ENCODE measurements at places on chromosomes 5 and 9.

DNA sequence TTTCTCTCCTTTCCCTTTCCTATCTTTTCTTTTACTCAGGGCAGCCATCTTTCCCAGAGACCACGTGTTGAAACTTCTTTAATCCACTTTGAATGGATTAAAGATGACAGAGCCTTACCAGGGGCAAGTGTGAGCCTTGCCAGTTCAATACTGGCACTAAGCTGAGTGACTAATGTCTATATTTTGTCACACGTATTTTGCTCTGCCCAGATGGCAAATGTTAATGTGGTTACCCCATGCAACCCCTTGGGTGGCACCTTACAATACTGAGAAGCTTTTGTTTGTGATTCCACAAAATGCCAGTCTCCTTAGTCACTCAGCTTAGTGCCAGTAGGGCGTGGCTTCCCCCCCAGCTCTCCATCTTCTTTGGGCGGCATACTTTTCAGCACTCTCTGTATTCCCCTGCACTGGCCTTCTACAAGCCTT, 24.8 kb downstream of the ANXA1 start:
- no peak for ATAC-seq

DNA sequence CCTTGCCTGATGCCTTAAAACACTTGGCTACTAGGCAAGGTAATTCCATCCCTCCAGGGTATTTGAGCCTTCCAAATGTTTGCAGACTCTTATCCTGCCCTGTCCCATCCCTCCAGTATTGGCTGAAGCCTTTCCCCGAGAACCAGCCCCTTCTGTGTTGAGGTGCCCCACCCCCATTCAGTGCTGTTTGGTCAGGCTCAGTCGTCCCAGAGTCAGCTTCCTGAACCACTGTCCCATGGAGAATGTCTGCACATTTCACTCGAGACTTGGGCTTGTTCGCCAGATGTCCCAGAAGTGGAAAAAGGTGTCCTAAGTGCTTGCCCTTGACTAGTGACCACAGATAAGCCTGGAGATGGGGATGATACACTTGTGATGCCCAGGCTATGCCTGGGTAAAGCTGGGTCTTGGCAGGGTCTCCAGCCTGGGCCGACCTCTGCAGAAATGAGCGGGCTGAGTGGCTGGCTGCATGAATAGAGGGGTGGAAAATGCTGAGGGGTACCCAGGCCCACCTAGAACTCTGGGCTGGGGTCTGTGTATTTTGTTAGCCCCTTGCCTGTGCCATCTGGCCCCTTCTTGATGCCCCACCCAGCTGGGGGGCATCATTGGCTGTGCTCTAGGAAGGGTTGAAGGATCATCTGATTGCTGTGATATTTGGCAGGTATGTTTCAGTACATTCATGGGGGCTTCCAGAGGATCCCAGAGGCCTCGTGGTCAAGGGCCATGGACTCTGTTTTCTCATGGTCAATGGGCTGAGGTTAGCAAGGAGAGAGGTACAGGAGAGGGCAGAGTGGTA, 178.4 kb downstream of the MACROH2A1 start:
- no peak for ATAC-seq

DNA sequence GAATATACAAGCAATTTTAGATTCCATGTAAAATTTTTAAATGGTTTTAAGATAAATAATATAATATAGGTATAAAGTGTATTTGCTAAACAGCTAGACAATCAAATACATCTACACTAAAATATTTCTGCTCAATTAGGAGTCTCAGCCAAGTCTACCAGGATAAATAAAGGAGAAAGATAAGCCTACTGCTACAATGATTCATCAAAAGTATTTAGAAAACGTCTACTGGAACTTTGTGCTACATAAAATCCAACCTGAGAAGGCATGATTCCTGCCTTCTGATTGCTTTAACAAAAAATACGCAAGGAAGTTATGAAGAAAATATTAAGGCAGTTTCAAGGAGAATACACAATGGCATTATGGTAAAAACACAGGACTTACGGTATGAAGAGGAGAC, 570.6 kb downstream of the EFNA5 start:
- no peak for ATAC-seq

- peak; percentile 67 for ATAC-seq
Measured at GRCh38 chr5:59798862-59799667, 94.5 kb downstream of the PDE4D start.

GRCh38 chr5:41414598-41414997, 95.8 kb downstream of the PLCXD3 start:
- no peak for ATAC-seq

DNA sequence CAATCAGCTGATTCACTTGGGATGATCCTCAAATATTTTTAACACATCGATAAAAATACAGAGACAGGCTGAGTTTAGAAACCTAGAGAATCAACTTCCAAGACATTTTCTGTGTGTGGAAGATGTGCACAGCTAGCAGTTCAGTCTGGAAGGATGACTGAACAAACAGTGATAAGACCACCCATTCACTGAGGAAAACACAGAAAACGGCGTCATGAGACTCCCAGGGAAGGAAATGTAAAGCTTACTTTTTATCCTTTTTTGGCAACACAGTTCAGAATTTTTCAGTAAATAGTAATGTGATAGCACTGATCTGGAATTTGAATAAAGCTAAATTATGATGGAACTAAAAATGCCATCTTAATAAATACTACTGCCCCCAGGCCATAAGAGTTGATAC, 277.6 kb downstream of the SEMA5A start:
- no peak for ATAC-seq

DNA sequence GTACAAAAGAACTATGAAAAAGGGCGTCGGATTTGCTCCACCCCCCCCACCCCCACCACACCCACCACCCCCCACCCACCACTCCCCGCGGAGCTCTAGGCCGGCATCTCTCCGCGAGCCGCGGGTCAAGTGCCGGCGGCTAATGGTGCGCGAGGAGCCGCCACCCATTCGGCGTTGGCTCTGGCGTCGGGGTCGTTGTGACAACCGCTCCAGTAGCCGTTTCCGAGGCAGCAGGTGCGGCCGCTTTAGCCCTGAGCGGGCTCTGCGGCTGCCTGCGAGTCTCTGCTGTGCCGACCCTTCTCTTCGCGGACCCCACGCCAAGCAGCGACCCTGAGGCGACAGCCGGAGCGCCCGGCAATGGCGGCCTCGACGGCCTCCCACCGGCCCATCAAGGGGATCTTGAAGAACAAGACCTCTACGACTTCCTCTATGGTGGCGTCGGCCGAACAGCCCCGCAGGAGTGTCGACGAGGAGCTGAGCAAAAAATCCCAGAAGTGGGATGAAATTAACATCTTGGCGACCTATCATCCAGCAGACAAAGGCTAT, at the start of gene PPP1R2B:
PPP1R2B (plus strand) TSS at position 90 of the 546 bp plus-strand sequence; CDS start at position 358, 268 bp downstream.
- no peak for ATAC-seq

- ATAC-seq: no peak
Measured at GRCh38 chr5:168809218-168809617, 230.1 kb upstream of the PANK3 start.

- no peak for ATAC-seq
Measured at GRCh38 chr5:177498013-177498787, 796 bp upstream of the PDLIM7 start.

GRCh38 chr9:94808926-94809700, 82.6 kb downstream of the AOPEP start:
- ATAC-seq: no peak

GRCh38 chr5:54680998-54681397, 163.4 kb downstream of the SNX18 start:
- ATAC-seq: no peak

- ATAC-seq: no peak
Measured at GRCh38 chr5:108094800-108095199, 287.1 kb downstream of the FBXL17 start.

DNA sequence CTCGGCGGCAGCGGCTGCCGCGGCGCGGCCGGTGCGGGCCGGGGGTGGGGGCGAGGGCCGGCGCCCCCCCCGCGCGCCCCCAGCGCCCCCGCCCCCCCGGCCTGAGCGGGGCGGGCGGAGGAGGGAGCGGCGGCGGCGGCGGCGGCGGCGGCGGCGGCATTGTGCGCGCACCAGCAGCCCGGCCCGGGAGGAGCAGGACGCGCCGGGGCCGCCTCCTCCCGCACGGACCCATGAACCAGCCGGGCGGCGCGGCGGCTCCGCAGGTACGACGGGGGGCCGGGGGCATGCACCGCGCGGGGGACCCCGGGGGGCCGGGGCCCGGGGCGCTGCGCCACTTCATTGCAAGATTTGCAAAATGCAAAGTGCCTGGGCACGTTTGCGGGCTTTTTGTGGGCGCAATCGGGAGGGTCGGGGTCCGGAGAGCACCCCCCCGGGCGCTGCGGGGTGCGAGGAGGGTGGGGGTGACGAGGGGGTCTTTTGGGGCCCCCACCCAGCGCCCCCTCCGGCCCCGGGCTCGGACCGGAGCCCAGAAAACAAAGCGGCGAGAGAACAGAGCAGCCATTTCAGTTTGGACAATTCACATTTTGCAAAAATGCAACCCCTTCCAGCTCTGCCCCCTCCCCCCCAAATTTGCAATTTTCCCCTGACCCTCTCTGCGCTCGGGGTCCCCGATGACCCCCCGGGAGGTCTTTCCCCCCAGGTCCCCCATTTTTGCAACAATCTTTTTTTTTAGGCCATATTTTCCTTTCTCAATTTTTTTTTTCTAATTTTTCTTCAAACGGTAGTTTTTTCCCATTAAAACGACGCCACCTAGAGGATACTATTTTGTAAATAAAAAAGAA, at the start of gene ZNF618:
ZNF618 (plus strand) TSS at position 159 of the 842 bp plus-strand sequence; CDS start at position 231, 72 bp downstream.
- ATAC-seq: peak; percentile 48

- peak; percentile 83 for ATAC-seq
Measured at GRCh38 chr9:76576344-76576743, 117.4 kb downstream of the GCNT1 start.

GRCh38 chr5:36359267-36359666, 57.6 kb upstream of the RANBP3L start:
- ATAC-seq: no peak

Data from activated CD4-positive, CD25-positive, alpha-beta regulatory T cell treated with anti-CD3 and anti-CD28 coated beads, Interleukin-2, amount 50 U/mL, for 24 hours (primary cell).